Stimulated activated CD8-positive, alpha-beta memory T cell treated with anti-CD3 and anti-CD28 coated beads, Interleukin-15, amount 100 ng/mL, for 48 hours (primary cell): ENCODE measurements at places on chromosomes 3 and 15.

DNA sequence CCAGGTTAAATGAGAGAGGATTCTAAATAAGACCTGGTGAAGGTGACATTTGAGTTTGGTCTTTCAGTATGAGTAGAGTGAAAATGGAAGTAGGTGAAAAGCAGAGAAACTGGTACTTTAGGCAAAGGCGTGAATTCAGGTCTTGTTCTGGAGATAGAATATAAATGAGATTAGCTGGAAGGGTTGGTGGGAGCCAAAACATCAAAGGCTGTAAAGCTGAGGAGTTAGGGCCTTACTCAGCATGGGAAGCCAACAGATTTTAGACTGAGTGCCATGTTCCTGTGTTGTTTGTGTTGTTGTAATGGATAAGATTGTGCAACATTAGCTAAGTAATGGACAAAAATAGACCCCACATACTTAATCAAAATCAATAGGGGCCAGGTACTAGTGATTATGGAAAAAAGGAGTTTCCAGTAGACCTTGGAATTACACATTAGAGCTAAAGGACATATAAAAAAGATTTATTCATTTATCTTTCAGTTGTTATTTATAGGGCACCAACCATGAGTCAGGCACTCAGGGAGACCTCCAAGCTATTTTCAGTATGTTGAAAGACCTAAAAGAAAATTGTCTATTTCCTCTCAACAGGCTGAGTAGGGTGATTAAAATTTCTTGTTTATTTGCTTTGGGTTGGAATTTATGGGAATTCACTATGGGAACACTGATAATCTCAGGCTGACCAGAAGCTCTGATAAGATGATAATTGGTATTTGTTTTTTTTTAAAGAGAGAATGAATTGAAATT is 20.8 kb downstream of the ARL14 start:
- no peak for DNase-seq

- no peak for DNase-seq
These were observed 514.3 kb upstream of the PPP2R3A start for GRCh38 chr3:135451037-135451785.

GRCh38 chr3:9247361-9247940 is 2.0 kb downstream of the SRGAP3 start:
- DNase-seq = no peak

DNA sequence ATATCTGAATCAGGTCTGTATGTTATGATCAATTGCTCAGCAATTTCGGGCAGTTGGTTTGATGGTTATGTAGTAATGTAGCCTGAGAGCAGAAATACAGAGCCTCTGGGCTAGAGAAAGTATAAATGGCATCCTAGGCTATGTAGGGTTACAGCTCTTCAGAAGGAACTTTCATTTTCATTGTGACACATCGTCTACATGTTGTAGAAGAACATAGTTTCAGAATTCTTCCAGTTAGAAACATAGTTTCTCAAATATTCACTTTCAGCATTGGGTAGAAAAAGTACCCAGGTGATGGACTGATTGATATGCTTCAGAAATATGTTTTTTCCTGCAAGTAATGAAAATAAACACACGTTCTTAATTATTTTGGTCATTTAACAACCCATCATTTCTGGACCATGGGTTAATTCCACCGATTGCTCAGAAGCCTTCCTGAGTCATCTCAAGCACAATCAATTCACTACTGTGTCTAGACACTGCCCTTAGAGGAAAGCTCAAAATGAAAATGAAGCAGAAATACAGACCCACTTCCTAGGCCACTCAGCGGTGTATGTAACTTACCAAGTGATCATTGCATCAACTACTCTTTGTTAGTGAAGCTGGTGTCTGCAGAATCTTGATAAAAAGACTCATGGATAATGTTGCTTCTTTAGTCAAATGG is 88.8 kb upstream of the TSEN2 start:
- DNase-seq = no peak

- peak; percentile 2 for DNase-seq
These were observed 334.0 kb upstream of the NR2F2 start for GRCh38 chr15:95996494-95996893.

- DNase-seq = no peak
These were observed 450.2 kb downstream of the RBMS3 start for GRCh38 chr3:29731050-29731449.

DNA sequence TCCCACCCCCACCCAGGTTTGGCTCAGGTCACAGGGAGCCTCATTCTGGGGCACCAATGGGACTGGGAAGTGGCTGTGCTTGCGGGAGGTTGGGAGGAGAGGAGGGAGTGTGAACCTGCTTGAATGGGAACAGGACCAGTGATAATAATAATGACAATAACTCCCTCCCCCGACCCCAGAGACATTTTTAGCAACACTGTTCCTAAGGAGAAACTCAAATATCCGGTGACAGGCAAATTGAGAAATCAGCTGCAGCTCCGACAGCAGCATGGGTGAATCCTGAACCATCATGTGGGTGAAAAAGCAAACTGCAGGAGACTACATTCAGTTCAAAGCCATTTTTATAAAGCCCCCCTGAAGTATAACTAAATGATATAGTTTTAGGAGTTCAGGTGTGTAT is 11.6 kb upstream of the RPL29 start:
- no peak for DNase-seq

- no peak for DNase-seq
These were observed 452.4 kb downstream of the SHQ1 start for GRCh38 chr3:72395776-72396311.

GRCh38 chr3:126153695-126154360 is 26.6 kb downstream of the ALDH1L1 start:
- DNase-seq = no peak

GRCh38 chr15:85804481-85805170 is 9.9 kb upstream of the KLHL25 start:
- no peak for DNase-seq

- DNase-seq = no peak
These were observed 169.4 kb downstream of the IGF1R start for GRCh38 chr15:98817745-98818144.

GRCh38 chr15:69082021-69082502 is 67.6 kb downstream of the NOX5 start:
- DNase-seq = no peak

GRCh38 chr15:38182900-38183299 is 69.7 kb upstream of the SPRED1 start:
- DNase-seq = no peak

DNA sequence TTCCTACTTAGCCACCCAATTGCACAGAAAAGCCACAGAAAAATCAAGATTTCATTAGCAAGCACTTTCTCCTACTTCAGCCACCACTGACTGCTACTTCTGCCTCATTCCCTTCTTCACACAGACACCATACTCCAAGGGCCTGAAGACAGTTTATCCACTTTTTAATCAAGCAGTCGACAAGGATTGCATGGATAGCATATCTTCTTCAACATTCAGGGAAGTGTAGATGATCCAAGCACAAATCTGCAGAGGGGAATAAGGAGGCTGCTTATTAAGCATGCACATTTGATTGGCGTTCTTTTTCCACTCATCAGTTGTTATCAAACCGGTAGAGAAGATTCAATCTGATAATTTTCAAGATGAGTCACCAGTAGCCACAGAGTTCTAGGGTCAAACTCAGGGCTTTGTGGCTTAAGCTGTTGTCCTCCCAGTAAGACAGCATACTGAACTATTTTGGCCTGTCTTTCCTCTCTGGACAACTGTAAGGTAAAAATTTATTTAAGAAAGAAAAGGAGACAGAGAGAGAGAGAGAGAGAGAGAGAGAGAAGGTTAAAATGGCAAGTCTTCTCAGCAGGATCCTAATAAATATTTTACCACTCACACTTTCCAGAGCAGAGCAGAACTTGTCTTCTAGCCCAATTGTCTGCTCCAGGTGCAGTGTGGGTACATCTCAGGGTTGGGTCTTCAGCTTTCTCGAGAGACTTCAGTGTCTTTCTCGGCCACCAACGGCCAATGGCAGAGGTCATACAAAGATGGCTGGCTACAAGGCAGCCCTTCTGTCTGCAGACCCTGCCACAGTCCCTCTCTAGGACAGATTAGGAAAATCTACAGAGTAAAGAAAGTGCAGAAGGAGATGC is 80.6 kb upstream of the BHLHE40 start:
- DNase-seq = no peak

GRCh38 chr3:60240492-60240891 is 1010.8 kb downstream of the FHIT start:
- no peak for DNase-seq

DNA sequence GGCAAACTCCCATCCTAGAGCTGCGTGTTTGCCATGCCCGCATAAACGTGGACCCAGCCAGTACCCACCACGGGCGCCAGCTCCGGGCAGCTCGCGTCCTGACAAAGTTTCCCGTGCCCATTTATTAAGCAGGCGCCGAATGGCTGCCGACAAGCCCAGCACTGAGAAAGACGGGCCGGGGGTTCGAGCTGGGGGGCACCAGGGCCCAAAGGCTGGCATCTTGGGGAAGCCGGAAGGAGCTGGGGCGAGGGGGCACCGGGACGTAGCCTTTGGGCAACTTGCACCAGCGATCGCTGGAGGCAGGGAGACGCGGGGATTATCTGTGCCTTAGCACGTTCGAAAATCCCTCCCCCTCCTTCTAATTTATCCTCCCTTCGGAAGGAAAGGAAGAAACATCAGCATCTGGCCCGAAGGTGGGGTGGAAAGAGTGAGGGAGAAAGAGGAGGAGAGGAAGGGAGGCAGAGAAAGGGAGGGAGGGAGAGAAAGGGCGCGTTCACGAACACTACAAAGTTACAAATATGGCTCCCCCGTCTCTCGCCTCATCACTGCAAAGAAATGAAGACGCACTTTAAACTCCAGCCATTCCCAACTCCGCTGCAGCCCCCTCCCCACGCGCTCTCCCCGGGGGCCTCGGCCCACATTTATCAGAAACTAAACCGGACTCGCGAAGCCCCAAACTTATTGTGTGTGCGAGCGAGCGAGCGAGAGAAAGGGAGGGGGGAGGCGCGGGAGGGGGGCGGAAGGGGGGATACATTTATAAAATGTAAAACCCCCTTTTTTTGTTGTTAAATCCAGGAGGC is 1.0 kb downstream of the ANP32A start:
- no peak for DNase-seq

DNA sequence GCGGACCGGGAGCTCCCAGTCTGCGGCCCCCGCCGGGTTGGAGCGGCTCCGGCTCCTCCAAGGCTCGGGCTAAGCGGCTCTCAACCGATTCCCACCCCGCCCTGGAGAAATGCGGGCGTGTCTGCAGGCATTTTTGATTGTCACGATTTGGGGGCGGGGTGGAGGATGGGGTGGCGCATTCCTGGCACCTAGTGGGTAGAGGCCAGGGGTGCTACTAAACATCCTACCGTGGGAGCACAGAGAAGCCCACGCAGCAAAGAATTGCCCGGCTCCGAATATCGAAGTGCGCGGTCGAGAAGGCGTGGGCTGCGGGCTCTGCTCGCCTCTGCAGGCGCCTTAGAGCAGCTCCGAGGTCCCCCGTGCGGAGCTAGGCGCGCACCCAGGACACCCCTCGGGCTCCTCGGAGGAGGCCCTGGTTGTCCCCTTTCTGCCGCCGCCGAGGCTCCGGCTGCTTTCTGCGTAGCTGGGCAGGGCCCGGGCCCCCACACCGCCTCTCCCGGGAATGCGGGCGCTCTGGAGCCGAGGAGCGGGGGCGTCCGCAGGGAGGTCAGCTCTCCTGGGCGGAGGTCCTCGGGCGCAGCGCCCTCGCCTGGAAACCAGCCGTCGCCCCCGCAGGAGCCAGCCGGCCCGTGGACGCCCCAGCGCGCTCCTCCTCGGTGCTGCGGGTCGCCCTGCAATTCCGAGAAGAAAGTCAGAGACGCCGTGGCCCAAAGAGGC is 16.5 kb upstream of the LAMP3 start:
- peak; percentile 19 for DNase-seq

DNA sequence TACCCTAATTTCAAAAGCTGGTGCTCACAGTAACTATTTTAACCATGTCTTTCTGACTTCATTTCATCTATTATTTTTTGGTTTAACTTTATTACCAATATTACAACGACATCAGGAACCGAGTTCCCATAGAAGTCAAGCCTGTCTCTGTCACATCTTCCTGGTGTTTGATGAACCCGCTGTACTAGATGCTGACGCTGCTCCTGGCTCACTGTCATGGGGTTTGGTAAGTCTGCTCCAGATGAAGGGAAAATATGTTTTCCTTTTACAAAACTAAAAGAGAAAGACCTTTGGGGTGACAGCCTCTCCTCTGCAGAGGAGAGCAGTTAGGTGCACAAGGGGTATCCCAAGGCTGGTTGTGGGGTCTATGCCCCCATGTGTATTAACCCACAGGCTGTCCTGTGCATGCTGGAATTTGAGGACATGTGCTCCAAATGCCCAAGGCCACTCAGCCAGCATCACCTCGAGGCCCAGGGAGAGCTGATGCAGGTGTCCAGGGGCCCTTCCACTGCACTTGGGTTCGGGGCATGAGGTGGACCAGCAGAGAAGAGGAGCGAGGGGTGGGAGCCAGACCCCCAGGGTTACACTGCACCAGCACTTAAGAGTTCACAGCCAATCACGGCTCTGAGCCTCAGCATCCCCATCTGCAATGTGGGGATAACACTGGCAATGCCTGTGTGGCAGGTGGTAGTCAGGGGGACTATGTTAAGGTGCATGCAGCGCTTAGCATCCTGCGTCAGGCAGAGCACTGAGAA is 62.2 kb downstream of the ATP10A start:
- DNase-seq = no peak

DNA sequence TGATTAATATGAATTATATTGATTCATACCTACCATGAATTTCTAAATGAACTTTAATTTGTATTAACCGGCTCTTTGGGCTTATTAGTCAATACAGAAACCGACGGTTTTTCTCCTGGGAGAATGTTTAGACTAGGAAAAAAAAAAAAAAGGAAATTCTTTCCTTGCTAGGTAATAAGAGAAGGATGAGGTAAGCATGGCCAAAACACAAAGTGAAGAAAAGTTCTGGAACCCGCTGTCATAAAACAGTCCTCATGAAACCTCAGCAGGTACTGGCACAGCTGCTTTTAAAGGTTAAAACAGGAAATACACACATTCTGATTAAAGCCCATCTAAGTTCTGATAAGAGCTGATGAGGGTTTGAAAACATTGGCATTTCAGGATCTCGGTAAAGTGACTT is 30.8 kb upstream of the PSTPIP1 start:
- DNase-seq = no peak

DNA sequence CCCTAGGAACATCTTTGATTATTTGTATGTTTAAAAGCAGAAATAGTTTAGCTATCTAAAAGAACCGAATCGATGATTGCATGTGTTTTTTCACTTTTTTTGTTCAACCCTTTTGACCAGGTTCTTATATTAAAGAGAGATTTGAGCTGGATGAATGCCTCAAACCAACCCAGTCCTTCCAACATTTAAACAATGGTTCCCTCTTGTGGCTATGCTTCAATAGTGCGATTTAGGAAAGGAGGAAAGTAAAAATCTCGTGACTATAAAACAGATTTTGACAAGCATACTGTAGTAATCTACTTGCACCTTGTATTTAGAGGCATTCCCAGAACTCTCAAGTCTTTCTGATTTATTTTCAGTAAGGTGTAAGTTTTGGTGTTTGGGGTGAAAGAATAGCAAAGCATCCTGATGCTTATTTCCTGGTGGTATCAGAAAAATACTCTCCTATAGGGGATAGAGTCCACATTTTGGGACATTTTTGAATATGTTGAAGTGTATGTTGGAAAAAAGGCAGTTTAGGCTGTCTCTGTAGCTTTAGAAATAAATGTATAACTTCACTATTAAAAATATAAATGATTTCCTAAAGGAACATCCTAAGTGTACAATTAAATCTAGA is 159.6 kb upstream of the KCNH8 start:
- DNase-seq = no peak
